NCI-H524 (cell line): ENCODE measurements at places on chromosomes 11 and 22.

- no peak for DNase-seq
Measured at GRCh38 chr11:117152066-117152465, 8.0 kb downstream of the PAFAH1B2 start.

DNA sequence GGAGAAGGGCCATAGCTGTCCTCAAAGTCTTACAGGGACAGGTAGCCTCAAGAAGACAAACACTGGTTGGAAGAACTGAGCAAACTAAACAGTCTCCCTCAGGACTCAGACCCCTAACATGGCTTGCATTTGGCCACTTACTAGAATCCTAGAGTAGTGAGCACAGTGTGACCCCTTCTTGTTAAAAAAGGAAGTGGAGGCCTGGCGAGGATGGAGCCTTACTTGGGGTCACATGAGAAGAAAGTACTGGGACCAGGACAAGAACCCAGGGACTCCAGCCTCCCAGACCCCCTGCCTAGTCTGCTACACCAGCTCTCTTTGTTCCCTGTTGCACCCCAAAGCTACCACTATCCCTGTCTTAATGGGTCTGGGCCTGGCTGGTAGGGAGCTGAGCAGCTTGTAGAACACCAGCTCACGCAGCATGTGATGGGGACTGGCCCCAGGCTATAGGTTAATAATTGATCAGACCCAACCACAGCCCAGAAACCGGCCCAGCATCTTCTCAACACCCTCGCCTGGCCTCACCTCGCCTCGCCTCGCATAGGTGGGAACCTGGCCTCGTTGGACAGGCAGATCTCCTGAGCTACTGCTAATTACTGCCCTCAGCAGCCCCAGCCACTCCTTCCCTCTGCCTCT lies 17.6 kb downstream of the DGAT2 start:
- no peak for DNase-seq

- DNase-seq = no peak
Measured at GRCh38 chr11:27354359-27354965, 8.6 kb downstream of the CCDC34 start.

DNA sequence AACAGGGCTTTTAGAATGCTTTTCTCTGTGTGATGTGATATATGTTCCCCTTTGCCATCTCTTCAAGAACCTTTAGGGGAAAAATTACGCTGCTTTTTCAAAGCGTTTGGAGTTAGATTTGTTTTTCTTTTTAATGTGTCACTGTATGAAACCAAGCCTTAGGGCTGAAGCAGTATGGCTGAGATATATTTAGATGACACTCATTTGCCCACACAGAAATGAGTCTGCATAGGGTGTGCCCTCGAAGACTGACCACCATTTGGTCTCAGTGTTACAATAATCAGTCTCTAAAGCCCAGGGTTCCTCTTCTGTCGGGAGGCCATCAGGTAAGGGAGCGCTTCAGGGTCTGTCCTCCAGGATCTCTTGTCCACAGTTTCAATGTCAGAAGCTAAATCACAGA lies 213.0 kb upstream of the NCAM1 start:
- no peak for DNase-seq

DNA sequence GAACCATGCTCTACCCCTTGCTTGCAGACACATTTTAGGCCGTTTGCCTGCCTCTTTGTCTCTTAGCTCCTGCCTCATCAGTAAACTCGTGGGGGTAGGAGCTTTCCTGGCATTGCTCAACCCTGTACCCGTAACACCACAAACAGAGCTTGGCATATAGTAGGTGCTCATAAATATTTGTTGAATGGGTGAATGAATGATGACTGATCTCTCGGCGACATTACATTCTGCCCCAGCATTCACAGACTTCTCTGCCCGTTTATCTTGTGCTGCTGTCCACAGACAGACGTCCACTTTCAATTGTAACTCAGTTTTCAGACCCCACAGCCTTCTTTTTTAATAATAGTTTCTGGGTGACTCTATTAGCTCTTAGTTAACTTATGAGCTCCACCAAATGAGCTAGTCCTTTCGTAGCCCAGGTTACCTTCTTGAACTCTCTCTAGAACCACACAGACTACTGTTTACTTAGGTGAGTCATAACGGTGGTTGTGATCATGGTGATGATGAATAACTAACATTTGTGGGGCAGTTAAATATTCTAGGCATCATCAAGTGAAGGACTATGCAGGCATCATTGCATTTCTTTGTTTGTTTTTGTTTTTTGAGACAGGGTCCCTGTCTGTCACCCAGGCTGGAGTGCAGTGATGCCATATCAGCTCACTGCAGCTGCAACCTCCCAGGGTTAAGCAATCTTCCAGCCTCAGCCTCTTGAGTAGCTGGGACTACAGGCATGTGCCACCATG lies 188.4 kb downstream of the ADAMTS15 start:
- no peak for DNase-seq

DNA sequence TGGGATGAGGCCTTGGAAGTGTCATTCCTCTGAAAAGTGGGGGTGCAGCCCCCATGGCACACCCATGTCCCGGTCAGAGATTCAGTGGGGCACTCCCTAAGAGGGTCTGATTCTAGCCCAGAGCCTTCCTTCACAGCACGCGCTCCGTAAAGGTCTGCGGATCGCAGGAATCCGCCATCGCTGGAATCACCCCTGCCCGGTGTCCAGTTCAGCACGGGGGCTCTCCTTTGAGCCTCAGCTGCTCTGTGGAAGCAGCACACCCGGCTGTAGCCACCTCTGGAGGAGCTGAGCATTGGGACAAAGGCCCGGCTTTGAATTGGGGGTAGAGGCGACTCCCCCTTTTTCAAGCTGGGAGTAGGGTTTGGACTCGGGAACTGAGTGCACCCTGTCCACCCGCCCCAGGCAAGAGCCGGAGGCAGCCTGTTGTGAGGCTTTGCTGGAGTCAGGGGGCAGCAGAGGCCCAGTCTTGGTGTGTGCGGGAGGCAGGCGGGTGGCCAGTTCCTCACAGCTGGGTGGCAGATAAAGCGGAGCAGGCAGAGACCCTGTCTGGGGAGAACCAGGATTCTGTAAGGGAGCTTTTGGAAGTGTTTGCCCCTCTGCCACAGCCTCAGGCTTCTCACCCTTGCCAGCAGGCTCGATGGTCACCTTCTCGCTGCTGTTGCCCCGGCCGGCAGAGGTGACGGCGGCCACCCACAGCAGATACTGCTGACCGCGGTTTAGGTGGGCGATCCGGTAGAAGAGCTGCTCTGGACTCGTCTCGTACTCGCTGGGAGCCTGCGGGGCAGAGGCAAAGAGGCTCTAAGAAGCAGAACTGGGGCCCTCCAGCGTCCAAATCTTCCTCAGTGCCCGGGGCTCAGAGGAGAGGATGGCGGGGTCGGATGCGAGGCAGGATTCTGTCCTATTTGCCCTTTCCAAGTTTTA lies 115.9 kb downstream of the CEP164 start:
- DNase-seq = peak; percentile 57

GRCh38 chr11:10998674-10999073 lies 140.8 kb upstream of the ZBED5 start:
- no peak for DNase-seq

DNA sequence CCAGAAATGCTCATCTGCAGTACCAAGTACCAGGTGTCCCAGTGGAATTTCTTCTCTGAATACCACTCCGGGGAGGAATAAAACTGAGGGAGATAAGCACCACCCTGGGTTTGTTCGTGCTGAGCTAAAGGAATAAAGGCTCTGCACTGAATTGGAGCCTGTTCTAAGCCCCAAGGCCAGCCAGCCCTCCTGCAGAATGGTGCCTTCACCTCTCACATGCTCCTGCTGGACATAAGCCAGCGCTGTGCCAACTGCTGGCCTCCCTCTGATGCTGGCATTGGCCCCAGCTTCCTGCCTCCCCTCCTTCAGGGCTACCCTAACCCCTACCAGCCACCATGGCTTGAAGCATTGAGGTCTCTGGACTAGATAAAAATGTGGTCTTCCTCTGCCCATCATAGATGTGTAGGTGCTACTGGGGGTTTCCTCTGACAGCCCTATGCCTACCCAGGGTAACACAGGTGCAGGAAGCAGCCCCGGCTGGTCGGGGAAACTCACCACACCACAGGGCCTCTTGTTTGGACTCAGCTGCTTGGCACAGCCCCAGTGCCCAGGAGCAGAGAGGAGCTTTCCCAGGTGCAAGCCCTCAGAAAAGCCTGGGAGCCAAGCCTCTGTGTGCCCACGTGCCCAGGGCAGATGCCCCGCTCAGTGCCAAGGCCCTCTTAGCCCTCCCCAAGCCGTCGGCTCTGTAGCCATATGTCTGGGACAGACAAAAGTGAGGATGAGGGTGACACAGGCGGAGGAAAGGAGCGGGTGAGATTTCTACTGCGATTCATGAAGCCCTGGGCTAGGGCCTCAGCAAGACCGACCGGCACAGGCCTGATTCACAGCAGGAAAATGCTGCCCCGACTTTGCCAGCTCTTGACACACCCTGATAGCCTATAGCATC lies 34.1 kb upstream of the JAM3 start:
- DNase-seq = peak; percentile 62

DNA sequence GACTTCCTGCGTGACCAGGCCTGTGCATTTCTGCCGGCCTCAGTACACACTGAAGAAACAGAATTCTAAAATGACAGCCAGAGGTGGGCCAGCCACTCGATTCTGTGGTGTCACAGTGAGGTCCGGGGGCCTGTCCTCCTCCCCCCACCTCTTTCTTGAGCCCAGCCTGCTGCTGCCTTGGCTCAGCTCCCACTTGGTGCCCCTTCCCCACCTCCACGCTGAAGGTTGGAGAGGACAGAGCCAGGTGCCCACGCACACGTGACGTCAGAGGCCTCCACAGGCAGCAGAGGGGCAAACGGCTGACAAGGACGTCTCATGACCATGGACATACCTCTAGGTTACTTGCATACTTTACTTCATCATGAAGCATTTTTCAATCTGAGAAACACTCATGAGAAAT lies 78.0 kb upstream of the SHANK2 start:
- DNase-seq = no peak

DNA sequence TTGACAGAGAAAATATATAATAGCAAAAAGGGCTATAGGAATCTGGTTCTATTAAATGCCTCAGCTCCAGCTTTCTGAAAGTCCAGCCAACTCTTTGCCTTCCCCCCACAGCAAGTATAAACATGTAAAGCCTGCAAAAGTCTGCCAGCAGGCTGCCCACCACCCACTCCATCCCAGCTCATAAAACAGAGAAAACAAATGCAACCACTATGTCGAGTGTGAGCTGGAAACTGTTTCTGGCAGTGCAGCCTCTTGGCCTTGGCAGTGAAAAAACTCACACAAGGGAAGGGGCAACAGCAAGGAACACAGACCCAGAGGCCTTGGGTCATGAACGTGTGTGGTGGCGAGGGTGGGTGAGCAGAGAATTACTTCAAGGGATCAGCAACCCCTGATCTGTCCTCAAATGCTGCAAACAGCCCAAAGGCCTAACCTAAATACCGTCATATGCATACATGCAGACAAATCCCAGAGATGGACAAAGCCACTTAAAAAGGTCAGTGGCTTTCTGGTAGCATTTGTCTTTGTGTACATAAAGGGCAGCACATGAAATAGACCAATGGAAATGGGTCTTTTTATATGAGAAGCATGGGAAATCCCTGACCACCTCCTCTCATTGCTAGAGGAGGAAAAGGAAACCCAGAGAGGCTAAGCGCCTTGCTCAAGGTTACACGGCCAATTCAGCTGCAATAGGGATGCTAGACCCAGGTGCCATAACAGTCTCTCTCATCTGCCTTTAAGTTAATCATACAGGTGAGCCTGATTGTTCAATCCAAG lies 74.8 kb downstream of the NAT10 start:
- DNase-seq = no peak

GRCh38 chr11:122207505-122207904 lies 91.5 kb upstream of the BLID start:
- no peak for DNase-seq

DNA sequence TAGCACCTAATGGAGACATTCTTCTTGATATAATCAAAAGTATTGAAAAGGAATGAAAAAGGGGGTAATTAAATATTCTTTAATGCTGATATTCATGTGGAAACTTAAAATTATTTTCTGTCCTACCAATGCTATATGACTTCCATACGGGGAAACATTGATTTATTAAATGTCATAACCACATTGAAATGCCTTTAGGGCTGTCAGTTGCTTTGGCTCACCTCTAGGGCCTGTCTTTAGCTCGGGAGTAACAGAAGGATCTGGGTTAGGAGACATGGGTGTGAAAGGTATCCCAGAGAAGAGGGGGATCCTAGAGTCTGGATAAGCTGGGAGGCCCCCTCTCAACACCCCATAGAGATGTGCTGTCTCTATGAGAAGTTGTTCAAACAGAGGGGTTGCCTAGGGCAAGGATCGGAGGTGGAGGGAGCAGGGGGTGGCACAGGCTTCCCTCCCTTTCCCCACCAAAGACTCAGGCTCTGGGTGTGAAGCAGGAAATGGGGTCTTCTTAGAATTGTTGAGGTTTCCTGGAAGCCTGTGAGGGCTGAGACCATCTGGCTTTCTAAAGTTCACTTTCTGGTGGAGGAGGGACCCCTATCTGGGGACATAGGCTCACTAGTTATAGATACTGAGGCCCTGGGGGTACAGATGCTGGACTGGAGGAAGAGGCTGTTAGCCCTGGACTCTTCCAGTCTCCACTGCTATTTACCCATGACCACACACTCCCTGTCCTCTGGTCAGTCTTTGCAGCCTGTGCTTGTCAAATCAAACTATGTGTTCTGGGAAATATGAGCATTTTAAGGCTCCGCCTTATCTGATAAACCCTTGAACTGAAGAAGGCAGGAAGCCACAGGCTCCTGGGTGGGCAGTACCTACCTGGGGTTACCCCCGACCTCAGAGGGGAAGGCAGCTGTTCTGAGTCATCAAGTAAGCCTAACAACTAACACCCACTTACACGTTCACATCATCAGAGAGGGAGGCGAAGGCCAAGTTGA lies 55.8 kb upstream of the RRAS2 start:
- DNase-seq = no peak

- no peak for DNase-seq
Measured at GRCh38 chr22:26565181-26565580, 24.8 kb downstream of the TPST2 start.

DNA sequence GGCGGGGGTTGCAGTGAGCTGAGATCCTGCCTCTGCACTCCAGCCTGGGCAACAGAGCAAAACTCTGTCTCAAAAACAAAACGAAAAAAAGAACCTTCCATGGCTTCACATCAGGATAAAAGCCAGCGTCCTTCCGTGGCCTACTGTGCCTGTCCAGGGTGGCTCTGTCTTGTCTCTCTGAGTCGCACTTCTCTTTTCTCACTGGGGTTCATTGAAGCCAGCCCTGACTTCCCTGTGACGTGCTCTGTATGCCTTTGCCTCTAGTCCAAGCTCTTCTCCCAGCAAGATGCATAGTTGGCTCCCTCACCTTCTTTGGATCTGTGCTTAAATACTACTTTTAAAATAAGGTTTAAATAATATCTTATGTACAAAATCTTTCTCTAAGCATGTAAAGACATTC lies 11.6 kb downstream of the ATXN10 start:
- DNase-seq = no peak

- DNase-seq = no peak
Measured at GRCh38 chr22:28915969-28916368, 32.6 kb downstream of the ZNRF3 start.

GRCh38 chr11:64831411-64831891 lies 13.0 kb downstream of the CDC42BPG start:
- DNase-seq = peak; percentile 59

- no peak for DNase-seq
Measured at GRCh38 chr11:8503910-8504364, 90.1 kb downstream of the STK33 start.
